ENCODE measurements at places on chromosomes 7 and 10.

GRCh38 chr7:92684274-92684673 lies 94.1 kb upstream of the FAM133B start:
- no peak for DNase-seq

DNA sequence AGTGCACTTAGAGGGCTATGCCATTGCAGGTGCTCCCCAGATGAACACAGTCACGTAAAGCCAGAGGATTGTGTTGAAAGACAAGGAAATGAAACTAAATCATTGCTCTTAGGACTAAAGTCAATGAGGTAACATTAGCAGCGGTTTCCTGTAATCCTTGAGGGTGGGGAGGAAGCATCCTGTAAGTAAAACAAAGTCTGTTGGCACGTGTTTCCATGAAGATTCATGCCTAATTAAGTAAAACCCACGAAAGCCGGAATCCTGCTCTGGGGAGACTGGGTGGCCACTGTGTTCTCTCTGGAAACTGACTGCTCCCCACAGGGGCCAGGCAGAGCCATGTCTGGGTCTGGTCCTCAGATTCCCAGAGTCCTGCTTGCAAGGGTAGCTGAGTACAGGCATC lies 18.3 kb downstream of the STEAP1B start:
- DNase-seq: no peak

DNA sequence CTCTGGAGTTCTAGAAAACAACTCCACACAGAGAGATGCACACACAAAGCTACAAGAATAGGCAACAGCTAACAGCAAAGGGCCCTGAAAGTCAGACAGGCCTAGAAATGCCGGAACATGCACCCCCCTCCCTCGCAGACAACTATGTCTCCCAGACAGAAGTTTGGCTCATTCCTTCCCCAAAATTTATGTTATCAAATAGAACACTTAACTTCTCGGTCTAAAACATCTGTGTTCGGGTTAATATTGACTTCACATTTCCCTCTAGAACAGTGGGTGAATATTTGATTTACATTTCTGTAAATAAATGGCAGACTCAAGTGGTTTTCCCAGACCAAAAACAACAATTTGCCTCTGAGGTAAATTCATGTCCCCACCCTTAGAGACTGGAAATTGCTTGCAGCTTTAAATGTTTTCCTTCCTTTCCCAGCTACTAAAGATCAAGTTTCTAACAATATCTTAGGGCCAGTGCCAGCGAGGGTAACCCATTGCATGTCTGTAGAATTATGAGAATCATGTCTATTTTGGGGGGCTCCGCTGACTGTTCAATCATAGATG lies 92.5 kb upstream of the INHBA start:
- DNase-seq: no peak

DNA sequence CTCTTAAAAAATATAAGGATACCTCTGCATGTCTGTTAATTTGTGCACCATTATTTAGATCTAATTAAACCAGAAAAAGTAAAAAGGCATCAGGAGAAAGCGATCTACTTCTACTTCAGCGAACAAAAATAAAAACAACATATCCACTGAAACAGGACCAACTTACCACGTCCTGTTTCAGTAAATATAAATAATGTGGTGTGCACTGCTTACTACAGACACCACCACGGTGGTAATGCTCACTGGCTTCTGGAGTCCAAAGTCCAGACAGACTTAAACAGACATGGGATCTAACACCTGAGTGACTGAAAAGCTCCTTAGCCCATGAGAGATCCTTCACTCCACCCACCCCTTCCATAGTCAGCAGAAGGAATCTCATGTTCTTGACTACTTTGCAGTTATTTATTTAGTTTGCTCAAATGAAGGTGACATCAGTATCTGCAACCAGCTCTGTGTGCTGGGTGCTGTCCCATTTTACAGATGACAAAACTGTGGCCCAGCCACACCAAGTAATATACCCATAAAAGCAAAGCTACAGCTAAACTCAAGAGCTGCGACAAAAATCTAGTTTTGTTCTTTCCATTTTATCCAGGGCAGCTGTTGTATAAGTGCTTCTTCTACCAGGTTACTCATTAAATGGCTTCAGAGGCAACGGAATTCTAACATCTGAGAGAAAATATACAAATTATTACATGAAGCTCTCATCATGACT lies 62.1 kb upstream of the NCAPG2 start:
- no peak for DNase-seq

DNA sequence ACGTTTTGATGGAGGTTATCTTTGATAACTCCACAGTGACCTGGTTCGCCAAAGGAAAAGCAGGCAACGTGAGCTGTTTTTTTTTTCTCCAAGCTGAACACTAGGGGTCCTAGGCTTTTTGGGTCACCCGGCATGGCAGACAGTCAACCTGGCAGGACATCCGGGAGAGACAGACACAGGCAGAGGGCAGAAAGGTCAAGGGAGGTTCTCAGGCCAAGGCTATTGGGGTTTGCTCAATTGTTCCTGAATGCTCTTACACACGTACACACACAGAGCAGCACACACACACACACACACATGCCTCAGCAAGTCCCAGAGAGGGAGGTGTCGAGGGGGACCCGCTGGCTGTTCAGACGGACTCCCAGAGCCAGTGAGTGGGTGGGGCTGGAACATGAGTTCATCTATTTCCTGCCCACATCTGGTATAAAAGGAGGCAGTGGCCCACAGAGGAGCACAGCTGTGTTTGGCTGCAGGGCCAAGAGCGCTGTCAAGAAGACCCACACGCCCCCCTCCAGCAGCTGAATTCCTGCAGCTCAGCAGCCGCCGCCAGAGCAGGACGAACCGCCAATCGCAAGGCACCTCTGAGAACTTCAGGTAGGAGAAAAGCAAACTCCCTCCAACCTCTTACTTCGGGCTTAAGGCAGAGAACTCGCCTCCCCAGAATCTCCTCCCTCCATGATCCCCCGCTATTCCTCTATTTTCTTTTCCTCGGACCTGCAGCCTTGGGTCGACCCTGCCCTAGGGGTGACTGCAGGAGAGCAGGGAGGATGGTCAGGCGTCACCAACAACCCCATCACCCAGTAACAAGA lies at the start of gene SERPINE1:
SERPINE1 (plus strand) TSS at position 454 of the 809 bp plus-strand sequence. CDS start 1,290 bp downstream, outside the sequence.
- peak; percentile 59 for DNase-seq

GRCh38 chr7:90708841-90709317 lies 112.8 kb downstream of the CDK14 start:
- DNase-seq: no peak

DNA sequence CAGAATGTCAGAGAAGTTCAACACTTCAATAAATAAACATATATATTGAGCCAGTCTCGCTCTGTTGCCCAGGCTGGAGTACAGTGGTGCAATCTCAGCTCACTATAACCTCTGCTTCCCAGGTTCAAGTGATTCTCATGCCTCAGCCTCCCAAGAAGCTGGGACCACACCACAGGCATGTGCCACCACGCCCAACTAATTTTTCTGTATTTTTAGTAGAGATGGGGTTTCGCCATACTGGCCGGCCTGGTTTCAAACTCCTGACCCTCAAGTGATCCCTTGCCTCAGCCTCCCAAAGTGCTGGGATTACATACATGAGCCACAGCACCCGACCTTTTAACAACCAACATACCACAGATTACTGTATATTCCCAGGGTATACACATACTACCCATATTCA lies 134.2 kb downstream of the JMJD1C start:
- DNase-seq: no peak

DNA sequence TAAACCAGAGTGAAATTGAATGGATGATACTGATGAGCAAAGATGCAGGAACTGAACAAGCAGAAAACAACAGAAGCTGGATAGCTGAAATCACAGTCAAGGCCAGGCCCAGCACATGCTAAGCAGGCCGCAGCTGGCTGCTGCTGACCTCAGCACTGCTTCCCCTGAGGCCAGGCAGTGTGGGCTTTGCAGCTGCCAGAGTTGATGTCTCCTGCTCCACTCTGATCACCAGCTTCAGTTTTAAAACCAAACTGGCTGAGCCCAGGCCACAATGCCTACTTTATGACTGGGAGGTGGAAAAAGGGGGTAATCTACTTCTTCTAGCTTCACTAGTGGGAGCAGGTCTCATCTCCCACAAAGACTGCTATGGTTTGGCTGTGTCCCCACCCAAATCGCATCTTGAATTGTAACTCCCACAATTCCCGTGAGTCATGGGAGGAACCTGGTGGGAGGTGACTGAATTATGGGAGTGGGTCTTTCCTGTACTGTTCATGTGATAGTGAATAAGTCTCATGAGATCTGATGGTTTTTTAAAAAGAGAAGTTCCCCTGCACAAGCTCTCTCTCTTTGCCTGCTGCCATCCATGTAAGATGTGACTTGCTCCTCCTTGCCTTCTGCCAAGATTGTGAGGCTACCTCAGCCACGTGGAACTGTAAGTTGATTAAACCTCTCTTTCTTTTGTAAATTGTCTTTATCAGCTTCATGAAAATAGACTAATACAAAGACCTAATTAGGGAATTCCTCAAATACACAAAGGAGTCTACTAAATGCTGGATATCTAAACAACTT lies 136.4 kb upstream of the ITGB1 start:
- no peak for DNase-seq

- DNase-seq: no peak
Observed at GRCh38 chr7:113188396-113188795, 70.0 kb upstream of the SMIM30 start.
